ENCODE measurements at places on chromosomes 12 and 14.

DNA sequence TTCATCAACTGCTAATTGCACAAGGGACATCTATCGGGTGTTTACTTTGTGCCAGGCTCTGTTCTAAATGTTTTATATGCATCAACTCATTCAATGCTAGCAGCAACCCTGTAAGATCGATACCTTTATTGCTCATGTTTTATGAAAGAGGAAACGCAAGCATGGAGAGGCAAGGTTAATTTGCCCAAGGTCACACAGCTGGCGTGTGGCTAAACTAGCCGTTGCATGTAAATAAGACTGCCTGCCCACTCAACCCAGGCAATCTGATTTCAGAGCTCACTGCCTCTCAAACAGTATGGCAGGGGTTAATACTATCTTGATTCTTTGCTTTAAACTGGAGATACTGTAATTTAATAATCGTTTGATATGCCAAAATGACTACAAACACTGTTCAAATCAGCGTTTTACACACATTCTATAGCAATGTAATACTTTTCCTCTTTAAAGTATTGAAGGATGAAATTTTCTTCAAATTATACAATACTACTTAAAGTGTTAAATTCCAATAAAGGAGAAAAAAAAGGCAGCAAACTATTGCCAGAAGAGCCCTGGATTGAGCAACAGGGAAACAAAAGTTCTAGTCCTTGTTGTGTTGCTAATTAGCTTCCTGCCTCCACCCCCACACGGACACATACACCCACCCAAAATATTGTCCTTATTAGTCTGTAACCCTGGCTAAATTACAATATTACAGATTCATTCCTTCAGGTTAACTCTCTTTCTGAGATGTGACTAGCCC is 39.1 kb upstream of the DHRS7 start:
- no peak for DNase-seq

DNA sequence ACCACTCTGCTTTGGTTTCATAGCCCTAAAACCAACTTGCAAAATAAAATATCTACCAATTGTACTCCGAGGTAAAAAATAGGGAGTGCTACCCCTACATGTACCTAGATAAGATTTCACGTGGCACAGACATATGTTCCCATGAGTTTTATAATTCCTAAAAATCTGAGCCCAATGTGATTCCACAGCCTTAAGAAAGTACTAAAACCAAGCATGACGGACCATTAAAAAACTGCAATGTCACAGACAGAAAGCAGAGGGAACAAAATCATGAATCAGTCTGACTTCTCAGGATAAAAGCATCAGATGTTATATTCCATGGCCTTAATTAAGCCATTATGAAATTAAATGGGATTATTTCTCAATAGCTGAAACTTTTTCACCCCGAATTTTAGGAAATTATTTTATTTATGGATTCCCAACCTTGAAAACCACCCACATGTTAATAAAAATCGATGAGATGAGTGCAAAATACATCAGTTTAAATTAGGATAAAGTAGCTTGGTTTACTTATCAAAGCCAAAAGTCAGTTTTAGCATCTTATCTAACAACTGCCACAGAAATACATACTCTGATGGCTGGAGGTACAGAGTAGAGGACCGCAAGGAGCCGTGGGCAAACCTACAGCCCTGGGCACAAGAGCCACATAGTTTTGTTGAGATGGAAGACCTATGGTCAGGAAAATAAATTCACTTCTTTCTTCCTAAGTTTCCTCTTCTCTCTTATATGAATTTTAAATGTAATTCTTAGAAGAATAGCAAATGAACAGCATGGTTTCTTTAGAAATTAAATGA is 4.5 kb downstream of the ITPR2 start:
- no peak for DNase-seq

- no peak for DNase-seq
Observed at GRCh38 chr12:24852420-24852819, 96.5 kb downstream of the BCAT1 start.

GRCh38 chr14:61486930-61487495 is 165.6 kb downstream of the PRKCH start:
- DNase-seq = no peak

DNA sequence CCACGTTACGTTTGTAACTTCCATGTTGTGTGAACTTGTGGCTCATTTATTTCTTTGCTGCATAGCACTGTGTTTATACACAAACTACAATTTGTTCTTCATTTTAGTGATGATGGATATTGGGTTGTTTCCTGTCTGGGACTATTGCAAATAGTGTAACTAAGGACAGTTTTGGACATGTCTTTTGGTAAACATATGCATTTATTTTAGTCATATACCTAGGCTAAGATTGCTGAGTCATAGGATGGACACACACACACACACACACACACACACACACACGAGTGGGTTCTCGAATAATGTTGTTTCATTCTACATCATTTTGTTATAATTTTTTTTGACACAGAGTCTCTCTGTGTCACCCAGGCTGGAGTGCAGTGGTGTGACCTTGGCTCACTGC is 123.5 kb upstream of the CAND1 start:
- DNase-seq = no peak

DNA sequence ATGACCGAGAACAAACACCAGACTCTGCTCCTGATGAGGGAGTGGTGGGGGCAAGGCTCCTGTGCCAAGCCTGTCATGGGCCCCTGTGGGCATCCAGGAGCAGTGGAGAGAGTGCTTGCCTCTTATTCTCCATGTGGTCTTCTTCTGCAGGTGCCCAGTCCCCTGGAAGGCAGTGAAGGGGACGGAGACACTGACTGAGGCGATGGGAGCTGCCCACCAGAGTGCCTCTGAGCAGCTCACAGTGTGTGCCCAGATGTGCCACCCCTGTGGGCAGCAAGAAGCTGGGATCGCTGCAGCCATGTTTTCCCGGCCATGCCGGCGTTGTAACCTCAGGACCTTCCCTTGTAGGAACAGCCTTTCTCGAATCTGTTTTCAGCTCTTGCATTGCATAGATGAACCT is 6.4 kb upstream of the EP400 start:
- DNase-seq = peak; percentile 17

DNA sequence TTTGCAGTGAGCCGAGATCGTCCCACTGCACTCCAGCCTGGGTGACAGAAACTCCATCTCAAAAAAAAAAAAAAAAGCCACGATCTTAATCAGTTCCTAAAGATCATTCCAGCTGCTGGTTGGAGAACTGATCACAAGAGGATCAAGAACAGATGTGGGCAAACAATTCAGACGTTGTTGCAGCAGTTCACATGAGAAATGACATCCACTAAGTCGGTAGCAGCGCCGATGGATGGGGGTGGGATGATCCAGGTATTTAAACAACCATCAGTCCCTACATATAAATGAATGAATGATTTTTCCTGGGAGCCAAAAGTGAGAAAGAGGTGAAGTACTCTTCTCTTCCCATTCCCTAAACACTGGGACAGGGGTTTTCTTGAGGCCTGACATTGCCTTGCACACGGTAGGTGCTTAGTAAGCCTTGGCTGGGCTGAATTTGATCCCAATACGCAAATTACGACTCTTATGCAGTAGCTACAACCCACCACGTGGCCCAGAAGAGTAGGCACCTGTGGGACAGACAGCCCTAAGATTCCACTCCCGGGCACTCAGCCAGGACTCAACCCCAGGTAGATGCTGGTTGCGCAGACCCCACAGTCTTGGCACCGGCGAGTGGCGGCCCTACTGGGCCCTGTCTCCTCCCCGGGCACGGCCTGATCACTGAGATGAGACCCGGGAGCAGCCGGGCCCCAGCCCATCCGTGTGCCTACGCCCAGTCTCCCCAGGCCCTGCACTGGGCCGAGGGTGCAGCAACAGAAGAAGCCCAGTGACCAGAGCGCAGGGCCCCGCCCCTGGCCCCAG is 565 bp downstream of the SPRYD3 start:
- DNase-seq = no peak

- DNase-seq = no peak
Observed at GRCh38 chr14:77151918-77152588, 10.5 kb upstream of the ZDHHC22 start.

- DNase-seq = no peak
Observed at GRCh38 chr12:108390495-108391203, 51.5 kb upstream of the CMKLR1 start.

DNA sequence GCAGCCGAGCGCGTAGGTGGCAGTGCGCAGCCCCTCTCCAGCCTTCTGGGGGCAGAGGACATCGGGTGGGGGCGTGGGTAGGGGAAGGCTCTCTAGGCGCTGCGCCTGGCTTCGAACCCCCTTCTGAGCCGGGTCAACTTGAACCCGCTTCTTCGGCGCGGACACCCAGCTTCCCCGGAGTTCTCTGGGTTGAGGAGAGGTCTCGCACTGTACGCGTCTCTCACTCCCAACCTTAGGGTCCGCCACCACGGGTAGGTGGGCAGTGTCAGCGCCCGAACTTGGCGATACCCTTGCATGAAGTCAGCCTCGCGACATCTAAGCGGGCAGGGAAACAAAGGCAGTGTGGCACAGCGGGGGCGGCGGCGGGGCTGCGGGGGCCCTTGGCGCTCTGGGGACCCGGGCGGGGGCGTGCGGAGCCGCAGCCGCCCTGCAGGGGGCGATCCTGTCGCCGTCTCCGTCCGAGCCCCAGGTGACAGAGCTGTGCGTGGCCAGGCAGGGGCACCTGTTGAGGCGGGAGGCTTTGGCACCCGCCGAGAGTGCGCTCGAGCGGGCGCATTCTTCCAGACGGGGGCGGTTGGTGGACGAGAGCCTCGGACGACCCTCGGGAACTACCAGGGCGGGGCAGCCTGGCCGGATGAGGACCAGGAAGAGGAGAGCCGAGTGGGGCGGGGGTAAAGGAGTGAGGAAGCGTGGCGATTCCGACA is 1.1 kb downstream of the GALNT16 start:
- peak; percentile 70 for DNase-seq

DNA sequence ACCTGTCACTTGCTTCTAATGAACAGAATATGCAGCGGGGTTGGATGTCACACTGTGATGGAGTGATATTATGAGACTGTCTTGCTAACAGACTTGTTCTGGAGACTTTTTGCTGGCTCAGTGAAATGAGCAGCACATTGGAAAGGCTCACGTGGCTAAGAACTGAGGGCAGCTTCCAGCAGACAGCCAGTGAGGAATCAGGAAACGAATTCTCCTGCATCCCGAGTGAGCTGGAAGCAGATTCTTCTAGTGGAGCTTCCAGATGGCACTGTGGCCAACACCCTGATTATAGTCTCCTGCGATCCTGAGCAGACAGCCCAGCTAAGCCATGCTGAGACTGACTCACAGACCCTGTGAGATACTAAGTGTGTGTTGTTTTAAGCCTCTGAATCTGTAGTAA is 16.1 kb upstream of the TSPAN9 start:
- no peak for DNase-seq

DNA sequence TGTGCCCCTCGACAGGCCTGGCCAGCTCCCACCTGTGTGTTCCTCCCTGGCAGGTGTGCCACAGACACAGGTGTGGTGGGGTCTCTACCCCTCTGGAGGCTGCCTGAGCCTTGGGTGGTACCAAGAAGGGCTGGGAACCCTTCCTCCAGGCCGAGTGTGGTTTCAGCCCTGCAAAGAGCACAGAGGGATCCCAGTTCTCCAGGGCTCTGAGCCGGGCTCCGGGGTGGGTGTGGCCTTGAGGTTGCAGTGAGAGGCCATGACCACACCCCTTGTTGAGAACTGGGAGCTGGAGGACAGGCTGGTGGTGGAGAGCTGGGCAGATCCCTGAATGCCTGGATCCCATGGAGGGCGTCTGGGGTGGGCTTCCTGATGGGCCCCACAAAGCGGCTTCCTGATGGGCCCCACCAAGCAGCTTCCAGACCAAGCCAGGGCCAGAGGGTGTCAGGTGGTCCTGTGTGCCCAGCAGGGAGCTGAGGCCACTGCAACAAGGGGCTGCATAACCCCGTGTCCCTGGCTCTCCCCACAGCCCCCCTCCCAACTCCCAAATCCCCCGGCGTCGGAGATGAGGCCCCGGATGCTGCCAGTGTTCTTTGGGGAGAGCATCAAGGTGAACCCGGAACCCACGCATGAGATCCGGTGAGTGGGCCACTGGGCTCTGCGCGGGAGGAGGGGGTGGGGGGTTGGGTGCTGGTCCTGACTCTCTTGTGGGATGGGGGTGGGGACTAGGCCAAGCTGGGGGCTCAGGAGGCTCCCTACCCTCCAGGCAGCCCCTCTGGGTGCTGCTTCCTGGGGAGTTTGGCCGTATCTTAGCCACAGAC is 16.6 kb downstream of the RFLNA start:
- no peak for DNase-seq

DNA sequence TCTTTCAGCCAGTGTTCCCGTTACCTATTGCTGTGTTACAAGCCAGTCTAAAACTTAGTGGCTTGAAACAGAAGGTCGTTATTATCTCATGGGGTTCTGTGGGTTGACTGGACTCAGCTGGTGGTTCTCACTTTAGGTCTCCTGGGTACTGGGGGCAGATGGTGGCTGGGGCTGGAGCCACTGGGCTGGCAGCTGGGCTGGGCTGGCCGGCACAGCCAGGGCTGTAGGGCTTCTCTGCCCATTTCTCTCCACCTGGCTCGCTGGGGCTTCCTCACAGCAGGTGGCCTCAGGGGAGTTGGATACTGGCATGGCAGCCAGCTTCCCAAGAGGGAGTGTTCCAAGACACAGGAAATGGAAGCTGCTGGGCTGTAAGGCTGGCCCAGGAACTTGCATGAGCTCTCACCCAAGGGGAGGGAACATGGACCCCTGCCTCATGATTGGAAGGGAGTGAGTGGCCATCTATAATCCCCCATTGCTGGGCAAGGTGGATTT is 27.0 kb downstream of the TUNAR start:
- no peak for DNase-seq

DNA sequence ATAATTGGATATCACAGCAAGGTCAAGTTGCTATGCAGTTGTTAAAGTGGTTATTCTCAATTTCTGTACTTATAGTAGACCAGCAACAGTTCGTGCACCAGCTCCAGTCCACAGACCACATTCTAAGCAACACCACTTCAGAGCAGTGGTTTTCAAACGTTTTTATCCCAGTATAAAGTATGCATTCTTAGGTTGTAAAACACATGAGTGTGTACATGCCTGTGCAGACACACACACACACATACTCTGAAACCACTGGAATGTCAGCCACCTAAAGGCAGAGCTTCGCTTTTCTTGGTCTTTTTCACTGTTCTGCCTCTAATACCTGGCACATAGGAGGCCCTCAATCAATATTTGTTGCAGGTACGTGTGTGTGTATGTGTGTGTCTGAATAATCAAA is 22.2 kb upstream of the C12orf71 start:
- no peak for DNase-seq

GRCh38 chr12:88388566-88389540 is 191.4 kb downstream of the KITLG start:
- DNase-seq = no peak

DNA sequence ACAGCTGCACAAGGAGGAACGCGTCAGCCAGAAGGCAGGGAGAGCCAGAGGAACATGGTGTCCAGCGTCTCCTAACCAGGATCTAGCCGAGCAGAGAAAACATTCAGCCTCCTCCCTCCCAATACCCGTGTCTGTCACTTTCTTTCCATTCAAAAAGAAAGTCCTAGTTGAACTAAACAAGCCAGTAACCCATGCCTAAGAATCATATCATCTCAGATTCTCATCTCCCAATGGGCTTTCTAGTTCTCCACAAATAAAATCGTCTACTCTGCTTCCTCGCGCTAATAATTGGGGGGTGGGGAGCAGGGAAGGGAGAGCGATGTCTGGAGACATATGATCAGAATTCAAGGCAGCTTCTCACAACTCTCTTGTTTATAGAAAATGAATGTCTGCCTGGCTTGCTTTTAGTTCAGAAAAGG is 7.4 kb downstream of the NKX2-1 start:
- DNase-seq = no peak

GRCh38 chr14:57512220-57512619 is 18.6 kb upstream of the CCDC198 start:
- DNase-seq = no peak
